Fibroblast of skin of back (primary cell): ENCODE measurements at places on chromosomes 16 and 17.

GRCh38 chr17:57861000-57861789 is 11.4 kb upstream of the MRPS23 start:
- DNase-seq = no peak

DNA sequence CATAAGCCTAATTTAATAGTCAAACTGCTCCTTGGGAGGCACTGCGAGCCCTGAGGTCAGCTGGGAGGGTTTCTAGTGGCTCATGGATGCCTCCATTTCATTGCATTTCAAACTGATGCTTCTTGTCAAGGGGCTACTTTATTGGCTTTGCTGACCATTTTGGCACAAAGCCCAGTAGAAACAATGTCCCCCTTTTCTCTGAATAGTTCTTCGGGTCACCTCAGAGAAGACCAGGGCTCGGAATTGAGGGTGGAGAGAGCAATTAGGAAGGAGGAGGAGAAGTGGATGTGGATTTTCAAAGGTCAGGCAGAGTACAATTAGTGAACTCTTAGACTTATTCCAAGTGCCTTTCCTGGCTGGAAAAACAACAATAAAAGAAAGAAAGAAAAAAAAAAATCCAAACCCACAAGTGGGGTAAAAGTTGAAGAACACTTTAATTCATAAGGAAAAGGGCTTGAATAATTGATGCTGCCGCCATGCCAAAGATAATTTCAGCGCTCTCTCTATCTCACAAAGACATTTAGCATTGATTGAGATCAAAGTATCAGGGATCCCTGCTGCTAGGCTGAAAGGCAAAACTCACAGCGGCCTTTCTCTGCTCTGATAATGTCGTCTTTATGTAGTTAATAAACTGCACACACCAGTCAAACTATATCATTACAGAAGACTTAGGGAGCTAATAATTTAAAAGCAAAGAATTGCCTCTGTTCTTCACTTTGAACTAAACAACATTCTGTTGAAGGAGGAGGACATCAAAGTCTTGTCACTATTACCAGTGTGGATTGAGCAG is 122.7 kb downstream of the RGS9 start:
- no peak for DNase-seq

DNA sequence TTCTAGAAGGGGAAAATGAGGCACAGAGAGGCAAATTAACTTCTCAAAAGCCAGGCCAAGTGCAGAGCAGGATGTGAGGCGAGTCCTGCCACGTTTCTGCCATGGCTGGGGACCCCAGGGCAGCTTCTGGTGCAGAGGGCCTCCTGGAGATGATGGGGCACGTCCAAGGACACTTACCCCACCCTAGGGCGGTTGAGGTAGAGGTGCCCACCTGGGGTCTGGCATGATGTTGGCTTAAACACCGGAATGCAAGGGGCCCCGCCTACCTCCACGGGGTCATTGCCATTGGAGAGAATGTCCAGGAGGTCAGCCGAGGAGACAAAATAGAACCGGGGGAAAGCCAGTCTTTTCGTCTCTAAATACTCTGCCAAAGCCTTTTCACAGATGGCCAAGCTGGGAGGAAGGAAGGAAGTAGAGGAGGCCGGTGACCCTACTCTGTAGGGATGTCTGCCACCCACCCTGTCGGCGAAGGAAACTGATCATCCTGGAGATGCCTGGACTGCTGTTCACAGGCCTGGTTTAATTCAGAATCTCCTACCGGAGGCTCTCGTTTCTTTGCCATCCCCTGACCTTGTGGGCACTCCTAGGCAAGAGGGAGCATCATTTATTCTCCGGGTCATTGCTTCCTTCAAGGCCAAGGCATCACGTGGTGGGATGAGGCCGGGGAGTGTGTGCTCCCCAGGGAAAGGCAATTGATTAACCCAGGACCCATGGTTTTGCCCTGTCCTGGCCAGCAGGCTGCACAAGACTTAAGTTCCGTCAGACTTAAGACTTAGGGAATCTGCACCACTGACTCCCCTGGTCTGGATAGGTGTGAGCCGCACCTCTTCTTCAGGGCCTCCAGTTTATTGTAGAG is 70.5 kb downstream of the DNAH17 start:
- no peak for DNase-seq

DNA sequence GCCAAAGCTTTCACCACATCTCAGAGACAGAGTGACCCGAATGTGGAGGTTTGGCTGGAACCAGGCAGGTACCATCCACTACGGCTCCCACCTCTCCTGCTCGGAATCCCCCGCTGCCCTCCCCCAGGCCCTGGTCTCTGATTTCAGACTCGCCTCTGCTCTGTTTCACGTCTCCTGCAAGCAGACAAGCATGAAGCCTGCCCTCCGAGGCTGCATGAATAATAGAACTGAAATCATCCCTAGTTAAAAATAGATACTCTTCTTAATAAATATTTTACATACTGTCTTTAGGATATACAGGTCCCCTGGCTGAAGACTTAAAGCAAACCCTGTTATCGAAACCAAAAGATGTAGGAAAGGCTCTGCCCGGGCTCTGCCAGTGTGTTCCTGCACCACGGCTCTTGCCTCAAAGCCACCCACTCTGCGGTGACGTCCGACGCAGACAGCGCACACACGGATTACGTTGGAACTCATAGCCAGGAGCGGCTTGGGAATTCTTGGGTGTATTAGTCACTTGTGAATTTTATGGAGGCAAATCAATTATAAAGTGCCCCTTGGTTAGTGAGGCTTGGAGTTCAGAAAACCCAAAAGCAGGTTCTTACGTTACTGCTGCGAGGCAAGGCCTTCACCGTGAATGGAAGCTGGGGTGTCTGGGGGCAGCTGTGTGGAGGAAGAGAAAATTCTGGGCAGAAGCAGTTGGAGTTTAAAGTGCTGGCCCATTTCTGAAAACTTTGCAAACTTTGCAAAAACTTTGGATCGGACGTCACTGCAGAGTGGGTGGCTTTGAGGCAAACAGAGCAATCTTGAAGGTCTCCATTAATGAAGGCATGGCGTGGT is 25.6 kb upstream of the NPTX1 start:
- DNase-seq = peak; percentile 54

- no peak for DNase-seq
Observed at GRCh38 chr17:76951375-76951905, 83.2 kb downstream of the MGAT5B start.

DNA sequence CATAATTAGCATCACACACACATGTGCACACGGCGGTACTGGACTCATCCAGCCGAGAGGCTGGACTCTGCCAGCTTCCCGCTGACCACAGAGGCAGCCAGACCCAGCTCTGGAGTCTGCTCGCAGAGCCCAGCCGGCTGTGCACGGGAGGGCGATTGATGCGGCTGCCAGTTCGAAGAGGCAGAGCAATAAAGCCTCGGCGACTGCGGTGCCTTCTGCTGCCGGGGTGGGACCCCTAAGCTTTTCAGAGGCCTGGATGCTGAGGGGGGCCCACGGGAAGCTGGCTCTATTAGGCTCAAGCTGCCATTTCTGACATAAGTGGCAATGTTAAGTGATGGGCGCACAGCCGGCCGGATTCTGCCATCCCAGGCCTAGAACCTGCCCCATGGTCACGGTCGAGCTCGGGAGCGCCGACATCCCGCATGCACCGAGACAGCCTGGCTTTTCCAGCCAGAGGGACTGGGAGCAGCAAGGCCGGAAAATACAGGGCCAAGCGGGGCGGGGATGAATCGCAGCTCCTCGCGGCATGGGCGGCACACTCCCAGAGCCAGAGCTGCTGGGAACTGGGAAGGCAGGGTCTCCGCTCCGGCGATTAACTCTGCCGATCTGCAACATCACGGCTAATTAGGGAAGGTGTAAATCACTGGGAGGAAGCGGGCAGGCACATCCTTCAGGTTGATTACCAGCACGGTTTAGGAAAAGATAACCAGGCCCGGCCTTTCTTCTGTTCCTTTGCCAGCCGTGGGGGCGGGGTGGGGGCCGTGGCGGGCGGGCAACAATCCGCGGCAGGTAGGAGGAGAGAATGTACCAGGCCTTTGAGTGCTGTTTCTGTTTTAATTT is 57.7 kb downstream of the TBC1D16 start:
- no peak for DNase-seq

GRCh38 chr16:69324585-69325253 is 5.7 kb downstream of the PDF start:
- no peak for DNase-seq

- DNase-seq = no peak
Observed at GRCh38 chr17:29248845-29249244, 2.2 kb downstream of the CRYBA1 start.
